ENCODE measurements at places on chromosomes 7 and 10. TPM values are rescaled to one million over a fixed set of nuclear protein-coding genes. Genes with fewer than 3 reads are reported as not detected.

Gene HOXA2
- 41.6 TPM for total RNA-seq

Gene GJD4
- total RNA-seq: not detected

Gene RPA3
- 78.8 TPM for total RNA-seq

Gene CCDC136
- 72.2 TPM for total RNA-seq

Gene CACNB2
- total RNA-seq: 2.2 TPM

Gene DKK1
- 3.3 TPM for total RNA-seq

Gene ADIRF
- not detected for total RNA-seq

Gene NUP205
- 148 TPM for total RNA-seq

Gene UNC5B
- total RNA-seq: 1.3 TPM

Gene TSPAN14
- 140 TPM for total RNA-seq

Gene AASS
- 82.0 TPM for total RNA-seq

GRCh38 chr10:117212176-117212575 lies 14.9 kb downstream of the KCNK18 start:
- no peak overlapping the region for H3K27ac ChIP-seq
- no peaks in the 10 kb centered on the region for H3K4me1 ChIP-seq
- no peaks in the 10 kb centered on the region for H3K36me3 ChIP-seq
- H3K27me3 ChIP-seq: peaks cover 80% of the 10 kb centered on the region
- DNase-seq: no peak
- H3K4me3 ChIP-seq: no peak overlapping the region

- H3K36me3 ChIP-seq: no peaks in the 10 kb centered on the region
- no peak overlapping the region for H3K4me3 ChIP-seq
- peaks cover 9% of the 10 kb centered on the region for H3K27me3 ChIP-seq
- no peak overlapping the region for H3K27ac ChIP-seq
- no peak for DNase-seq
- H3K4me1 ChIP-seq: no peaks in the 10 kb centered on the region
Measured at GRCh38 chr10:84114088-84114667, 25.1 kb upstream of the GHITM start.

GRCh38 chr10:10699427-10699826 lies 318.2 kb upstream of the CELF2 start:
- H3K4me1 ChIP-seq: peaks cover 58% of the 10 kb centered on the region
- H3K27me3 ChIP-seq: no peaks in the 10 kb centered on the region

GRCh38 chr10:21888959-21889358 lies 114.6 kb downstream of the DNAJC1 start:
- DNase-seq: no peak
- H3K4me1 ChIP-seq: peaks cover 11% of the 10 kb centered on the region
- H3K27ac ChIP-seq: peak overlapping the region; percentile 35
- no peak overlapping the region for H3K4me3 ChIP-seq
- H3K36me3 ChIP-seq: peaks cover 48% of the 10 kb centered on the region

DNA sequence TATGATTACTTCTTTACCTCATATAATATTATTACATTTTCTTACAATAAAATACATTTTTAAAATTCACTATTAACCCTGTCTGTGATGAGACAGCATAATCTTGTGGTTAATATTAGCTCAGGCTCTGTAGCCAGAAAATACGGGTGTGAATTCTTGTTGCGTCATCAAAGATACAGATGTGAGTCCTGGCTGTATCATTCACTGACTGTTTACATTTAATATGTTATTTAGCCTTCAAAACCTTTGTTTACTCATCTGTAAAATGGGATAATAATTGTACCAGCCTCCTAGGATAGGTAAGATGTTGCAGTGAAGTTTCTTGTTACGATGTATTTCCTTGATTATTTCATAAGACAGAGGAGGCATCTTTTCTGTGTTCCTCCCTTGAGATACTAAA lies 184.7 kb upstream of the PRPS1L1 start:
- no peak overlapping the region for H3K27ac ChIP-seq
- DNase-seq: no peak
- no peaks in the 10 kb centered on the region for H3K36me3 ChIP-seq
- H3K27me3 ChIP-seq: no peaks in the 10 kb centered on the region
- H3K4me1 ChIP-seq: no peaks in the 10 kb centered on the region

GRCh38 chr10:61084493-61084892 lies 140.5 kb upstream of the RHOBTB1 start:
- DNase-seq: no peak
- no peak overlapping the region for H3K27ac ChIP-seq
- H3K36me3 ChIP-seq: no peaks in the 10 kb centered on the region
- no peaks in the 10 kb centered on the region for H3K4me1 ChIP-seq

- H3K4me3 ChIP-seq: no peak overlapping the region
- no peaks in the 10 kb centered on the region for H3K36me3 ChIP-seq
- H3K27ac ChIP-seq: no peak overlapping the region
- peaks cover 16% of the 10 kb centered on the region for H3K4me1 ChIP-seq
- no peak for DNase-seq
Measured at GRCh38 chr10:122484276-122485060, 23.1 kb downstream of the HTRA1 start.

DNA sequence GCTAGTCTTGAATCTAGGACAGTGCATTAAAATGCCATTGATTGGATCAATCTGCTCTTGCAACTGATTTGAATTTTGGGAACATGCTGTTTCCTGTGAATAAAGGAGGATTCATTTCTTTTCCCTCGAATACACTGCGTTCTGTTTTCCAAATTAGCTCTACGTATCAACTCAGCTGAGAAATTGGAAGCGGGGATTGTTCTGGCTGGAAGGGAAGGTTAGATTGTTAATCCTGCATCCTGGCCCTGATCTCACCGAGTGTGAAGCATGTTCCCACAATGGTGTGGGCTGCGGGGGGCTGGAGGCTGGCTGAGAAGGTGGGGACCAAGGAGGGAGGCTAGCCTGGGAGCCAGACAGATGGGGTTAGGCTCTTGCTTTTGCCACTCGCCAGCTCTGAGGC lies 17.6 kb downstream of the HTRA1 start:
- H3K27ac ChIP-seq: no peak overlapping the region
- H3K4me1 ChIP-seq: peaks cover 22% of the 10 kb centered on the region
- no peaks in the 10 kb centered on the region for H3K36me3 ChIP-seq
- H3K4me3 ChIP-seq: no peak overlapping the region
- no peaks in the 10 kb centered on the region for H3K27me3 ChIP-seq

- no peak overlapping the region for H3K4me3 ChIP-seq
- H3K27me3 ChIP-seq: no peaks in the 10 kb centered on the region
- DNase-seq: no peak
- no peaks in the 10 kb centered on the region for H3K4me1 ChIP-seq
Measured at GRCh38 chr10:89100680-89101079, 106.4 kb downstream of the CH25H start.

GRCh38 chr7:351256-351655 lies 61.3 kb downstream of the FOXL3 start:
- no peak overlapping the region for H3K27ac ChIP-seq
- DNase-seq: no peak
- H3K27me3 ChIP-seq: no peaks in the 10 kb centered on the region
- H3K4me1 ChIP-seq: no peaks in the 10 kb centered on the region

DNA sequence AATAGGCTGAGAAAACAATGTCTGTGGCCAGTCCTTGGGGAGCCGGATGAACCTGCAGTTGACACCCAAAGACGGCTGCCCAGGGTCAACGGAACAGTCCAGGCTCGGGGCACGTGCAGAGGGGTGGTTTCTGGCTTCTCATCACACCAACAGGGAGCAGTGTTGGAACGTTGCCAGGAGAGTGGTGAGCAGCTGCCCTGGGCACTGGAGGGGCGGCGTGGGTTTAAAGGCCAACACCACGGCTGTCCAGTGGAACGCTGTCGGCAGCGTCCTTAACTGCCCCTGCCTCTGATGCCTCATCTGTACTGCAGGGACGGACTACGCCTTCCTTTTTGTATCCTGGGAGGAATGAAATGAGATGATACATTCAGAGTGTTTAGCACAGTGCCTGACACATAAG lies 19.8 kb downstream of the JCAD start:
- no peak overlapping the region for H3K4me3 ChIP-seq
- H3K36me3 ChIP-seq: no peaks in the 10 kb centered on the region
- peaks cover 4% of the 10 kb centered on the region for H3K4me1 ChIP-seq
- no peak for DNase-seq
- H3K27me3 ChIP-seq: no peaks in the 10 kb centered on the region
- H3K27ac ChIP-seq: no peak overlapping the region

DNA sequence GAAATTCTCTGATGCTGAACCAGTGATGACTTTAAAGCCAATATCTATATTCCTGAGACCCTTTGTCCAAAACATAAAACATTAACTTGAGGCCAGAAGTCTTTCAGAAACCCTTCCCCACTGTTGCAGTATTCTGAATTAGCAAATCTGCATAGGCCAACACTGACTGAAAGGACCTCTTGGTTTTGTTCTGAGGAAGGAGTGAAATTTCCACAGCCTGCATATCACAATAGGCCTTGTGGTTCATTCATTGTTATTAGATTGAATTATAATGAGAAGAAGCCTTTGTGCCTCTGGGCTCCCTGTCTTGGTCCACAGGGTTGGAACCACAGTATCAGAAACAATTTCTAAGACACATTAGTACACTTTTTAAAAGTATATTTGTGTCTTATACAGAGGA lies 90.3 kb downstream of the CCNY start:
- peaks cover 58% of the 10 kb centered on the region for H3K4me1 ChIP-seq
- no peaks in the 10 kb centered on the region for H3K36me3 ChIP-seq
- no peak for DNase-seq
- H3K27ac ChIP-seq: peak overlapping the region; percentile 90
- no peaks in the 10 kb centered on the region for H3K27me3 ChIP-seq

- peaks cover 75% of the 10 kb centered on the region for H3K4me1 ChIP-seq
- H3K36me3 ChIP-seq: no peaks in the 10 kb centered on the region
- H3K4me3 ChIP-seq: peak overlapping the region; percentile 80
- DNase-seq: no peak
Measured at GRCh38 chr10:32954080-32954479, 4.0 kb downstream of the ITGB1 start.

GRCh38 chr7:77338883-77339629 lies 77.1 kb downstream of the GSAP start:
- H3K4me3 ChIP-seq: no peak overlapping the region
- no peak overlapping the region for H3K27ac ChIP-seq
- no peak for DNase-seq
- no peaks in the 10 kb centered on the region for H3K4me1 ChIP-seq
- no peaks in the 10 kb centered on the region for H3K27me3 ChIP-seq
- no peaks in the 10 kb centered on the region for H3K36me3 ChIP-seq

GRCh38 chr7:95865716-95866371 lies 93.5 kb downstream of the DYNC1I1 start:
- DNase-seq: no peak
- H3K4me3 ChIP-seq: no peak overlapping the region
- peaks cover 4% of the 10 kb centered on the region for H3K4me1 ChIP-seq
- H3K36me3 ChIP-seq: no peaks in the 10 kb centered on the region
- H3K27ac ChIP-seq: no peak overlapping the region

GRCh38 chr10:131041441-131041840 lies 270.1 kb downstream of the TCERG1L start:
- H3K27me3 ChIP-seq: peaks cover 18% of the 10 kb centered on the region
- no peak overlapping the region for H3K27ac ChIP-seq
- H3K36me3 ChIP-seq: no peaks in the 10 kb centered on the region
- H3K4me1 ChIP-seq: no peaks in the 10 kb centered on the region

DNA sequence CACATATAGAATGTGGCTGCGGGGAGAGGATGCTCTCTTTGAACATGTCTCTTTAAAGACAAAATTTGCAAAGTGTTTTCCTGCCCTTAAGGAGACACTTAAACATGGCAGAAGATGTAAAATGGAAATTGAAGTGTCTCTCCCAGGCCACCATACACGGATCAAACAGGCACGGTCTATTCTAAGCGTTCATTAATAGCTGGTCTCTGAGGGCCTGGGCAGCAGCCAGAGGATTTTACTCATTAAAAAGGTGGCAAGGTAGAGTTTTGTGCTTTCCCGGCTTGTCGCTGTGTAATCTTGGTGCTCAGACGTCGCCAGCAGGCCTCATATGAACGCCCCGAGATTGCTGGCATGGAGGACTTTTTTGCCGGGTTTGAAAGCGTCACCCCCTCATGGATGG lies 205.5 kb downstream of the EMX2 start:
- no peaks in the 10 kb centered on the region for H3K36me3 ChIP-seq
- H3K27me3 ChIP-seq: no peaks in the 10 kb centered on the region
- no peak overlapping the region for H3K27ac ChIP-seq
- no peaks in the 10 kb centered on the region for H3K4me1 ChIP-seq
- no peak overlapping the region for H3K4me3 ChIP-seq

DNA sequence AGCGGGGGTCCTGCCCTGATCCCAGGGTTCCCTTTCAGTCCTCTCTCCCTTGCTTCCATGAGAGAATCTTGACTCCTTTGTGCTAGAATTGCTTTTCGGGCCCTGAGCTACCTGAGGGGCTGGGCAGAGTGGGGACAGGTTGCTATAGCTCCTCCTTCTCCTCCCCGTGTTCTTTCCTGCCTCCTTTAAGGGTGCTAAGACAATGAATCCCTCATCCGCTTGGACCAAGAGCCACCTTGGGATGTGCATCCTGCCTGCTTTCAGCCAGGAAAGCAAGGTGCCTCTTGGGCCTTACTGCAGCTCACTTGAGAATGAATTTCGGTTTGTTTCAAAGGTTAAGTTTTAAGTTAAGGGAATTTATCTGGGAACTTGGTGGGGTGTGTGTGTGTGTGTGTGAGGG lies 53.6 kb downstream of the ADRA2A start:
- peaks cover 27% of the 10 kb centered on the region for H3K27me3 ChIP-seq
- no peaks in the 10 kb centered on the region for H3K36me3 ChIP-seq
- DNase-seq: no peak
- no peak overlapping the region for H3K27ac ChIP-seq

Data from neural crest cell (in vitro differentiated cells).